ENCODE measurements at places on chromosomes 13 and 19. TPM values are rescaled to one million over a fixed set of nuclear protein-coding genes. Genes with fewer than 3 reads are reported as not detected.
A peak's percentile ranks its signal among the peaks of the same experiment; 100 is the strongest.

DNA sequence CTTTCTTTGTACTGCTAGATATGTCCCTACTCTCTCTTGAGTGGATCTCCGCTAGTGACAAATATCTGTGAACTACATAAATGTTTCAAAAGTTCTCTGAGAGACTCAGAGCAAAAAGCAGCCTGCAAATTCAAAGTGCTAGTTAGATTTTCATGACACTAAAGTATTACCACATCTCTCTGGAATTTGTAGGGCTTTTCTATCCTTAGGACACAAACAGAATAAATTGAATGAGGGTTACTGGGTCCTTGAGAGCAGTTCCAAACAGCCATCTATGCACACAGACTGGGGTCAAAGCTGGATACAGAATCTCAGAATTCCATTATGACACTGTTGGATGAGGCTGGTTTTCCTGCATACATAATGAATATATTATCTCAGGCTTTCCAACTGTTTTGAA is 953.2 kb downstream of the DIAPH3 start:
- no peak for DNase-seq

GPC6 gene
- not detected for total RNA-seq

GRCh38 chr13:112891477-112892401 is 77.3 kb upstream of the MCF2L start:
- peak; percentile 20 for DNase-seq

GRCh38 chr13:94333131-94333820 is 146.2 kb downstream of the DCT start:
- no peak for DNase-seq

TEX29 gene
- not detected for total RNA-seq

DNA sequence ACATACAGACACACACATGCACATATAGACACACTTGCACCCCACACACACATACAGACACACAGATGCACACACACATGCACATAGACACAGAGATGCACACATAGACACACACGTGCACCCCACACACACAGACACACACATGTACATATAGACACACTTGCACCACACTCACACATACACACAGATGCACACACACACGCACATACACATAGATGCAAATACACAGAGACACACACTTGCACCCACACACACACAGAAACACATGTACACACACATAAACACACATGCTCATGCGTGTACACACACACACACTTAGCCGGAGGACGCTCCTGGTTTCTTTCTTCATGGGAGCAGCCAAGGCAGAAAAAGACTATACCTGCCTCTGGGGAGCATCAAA is 10.0 kb downstream of the COL4A2 start:
- no peak for DNase-seq

ZNF416 gene
- 3.1 TPM for total RNA-seq

- DNase-seq: no peak
Measured at GRCh38 chr13:110150384-110151101, 156.4 kb downstream of the COL4A1 start.

DNA sequence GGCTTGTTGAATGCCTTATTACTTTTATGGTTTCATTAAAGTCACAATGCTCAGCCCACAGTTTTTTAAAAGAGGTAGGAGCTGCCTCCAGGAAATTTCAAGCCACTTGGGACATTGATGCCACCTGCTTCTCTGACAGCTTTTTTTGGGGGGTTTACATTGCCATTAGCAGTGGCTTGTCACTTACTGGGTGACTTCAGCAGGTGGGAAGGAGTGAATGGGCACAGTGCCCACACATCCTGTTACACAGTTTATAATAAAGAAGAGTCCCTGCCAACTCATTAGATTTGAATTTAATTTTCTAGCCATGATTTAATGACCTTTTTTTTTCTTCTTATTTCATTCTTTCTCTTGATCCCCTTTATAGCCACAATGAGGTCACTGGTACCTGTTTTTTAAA is 61.0 kb downstream of the NHLRC3 start:
- DNase-seq: no peak

DNA sequence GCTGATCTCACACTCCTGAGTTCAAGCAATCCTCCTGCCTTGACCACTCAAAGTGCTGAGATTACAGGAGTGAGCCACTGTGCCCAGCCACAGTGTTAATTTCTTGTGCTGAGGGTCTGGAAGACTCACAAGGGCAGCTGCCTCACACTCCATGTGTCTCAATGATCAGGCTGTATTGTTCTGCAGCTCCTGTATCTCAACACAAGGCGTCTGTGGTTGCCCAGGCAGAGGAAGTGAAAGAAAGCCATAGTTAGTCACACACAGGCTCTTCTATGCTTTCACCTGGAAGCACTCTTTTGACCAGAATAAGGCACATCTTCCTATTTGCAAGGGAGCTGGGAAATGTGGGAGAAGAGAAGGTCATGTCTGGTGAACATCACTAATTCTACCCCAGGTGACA is 107.3 kb upstream of the ZNF507 start:
- DNase-seq: no peak

- DNase-seq: peak; percentile 79
Measured at GRCh38 chr19:38735257-38735686, 9.0 kb downstream of the CAPN12 start.

DNA sequence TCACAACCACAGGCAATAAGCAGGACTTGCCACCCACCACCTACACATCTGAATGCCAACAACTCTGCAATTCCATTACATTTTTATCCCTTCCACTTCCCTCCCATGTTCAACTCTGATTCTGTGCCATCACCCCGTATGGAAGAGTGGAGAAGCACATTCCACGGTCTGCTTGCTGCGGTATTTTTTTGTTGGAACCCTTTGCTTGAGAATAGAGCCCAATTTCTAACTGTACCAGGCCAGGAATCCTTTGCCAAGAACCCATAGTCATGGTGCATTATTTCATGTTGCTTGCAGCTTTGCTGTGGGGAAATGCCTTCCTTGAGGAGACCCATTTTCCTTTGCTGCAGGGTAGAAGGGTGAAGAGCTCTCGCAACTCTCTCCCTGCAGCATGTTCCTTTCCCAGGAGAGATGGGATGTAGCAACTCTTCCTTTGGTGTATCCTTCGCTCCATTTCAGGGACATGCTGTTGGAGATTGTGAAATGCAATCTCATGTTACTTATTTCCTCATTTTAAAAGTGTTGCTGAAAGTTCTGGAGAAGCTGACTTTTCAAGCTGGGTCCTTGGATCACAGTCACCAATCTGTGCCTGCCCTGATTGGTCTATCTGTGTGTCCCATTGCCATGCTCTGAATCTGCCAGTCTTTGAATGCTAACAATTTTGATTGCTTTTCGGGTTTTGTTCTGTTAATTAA is 69.8 kb upstream of the STARD13 start:
- DNase-seq: no peak

GRCh38 chr13:99075268-99076191 is 97.7 kb upstream of the DOCK9 start:
- DNase-seq: no peak

- DNase-seq: no peak
Measured at GRCh38 chr19:15107061-15108010, at the start of gene SYDE1. SYDE1 (plus strand) TSS chr19:15107401; CDS start chr19:15107434, 33 bp downstream.

DNA sequence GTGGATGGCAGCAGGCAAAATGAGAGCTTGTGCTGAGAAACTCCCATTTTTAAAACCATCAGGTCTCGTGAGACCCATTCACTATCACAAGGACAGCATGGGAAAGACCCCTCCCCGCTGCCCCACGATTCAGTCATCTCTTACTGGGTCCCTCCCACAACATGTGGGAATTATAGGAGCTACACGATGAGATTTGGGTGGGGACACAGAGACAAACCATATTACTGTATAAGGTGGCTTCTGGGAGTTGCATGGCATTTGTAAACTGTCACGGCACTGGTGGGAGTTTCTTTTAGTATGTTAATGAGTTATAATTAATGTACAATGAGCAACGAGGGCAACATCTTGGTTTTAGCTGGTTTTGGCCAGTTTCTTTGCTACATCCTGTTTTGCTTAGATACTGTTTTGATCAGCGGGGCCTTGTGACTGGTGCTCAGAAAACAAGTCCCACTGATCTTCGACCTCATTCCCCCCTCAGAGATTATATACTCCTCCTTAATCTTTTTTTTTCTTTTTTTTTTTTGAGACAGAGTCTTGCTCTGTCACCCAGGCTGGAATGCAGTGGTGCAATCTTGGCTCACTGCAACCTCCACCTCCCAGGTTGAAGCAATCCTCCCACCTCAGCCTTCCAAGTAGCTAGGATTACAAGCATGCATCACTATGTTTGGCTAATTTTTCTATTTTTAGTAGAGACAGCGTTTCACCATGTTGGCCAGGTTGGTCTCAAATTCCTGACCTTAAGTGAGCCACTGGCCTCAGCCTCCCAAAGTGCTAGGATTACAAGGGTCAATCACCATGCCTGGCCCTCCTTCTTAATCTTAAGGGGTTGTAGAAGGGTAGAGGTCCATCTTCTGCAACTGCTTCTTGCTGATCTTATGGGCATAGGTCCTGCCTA is 21.3 kb upstream of the ZNF599 start:
- no peak for DNase-seq

FCER2 gene
- not detected for total RNA-seq

FRY gene
- total RNA-seq: 29.4 TPM
